Cardiac septum (tissue), 1 donor: ENCODE measurements at places on chromosomes 3 and 15. TPM values are rescaled to one million over a fixed set of nuclear protein-coding genes. Genes with fewer than 3 reads are reported as not detected.

The MAGI1 gene
- total RNA-seq: 69.4 TPM

The MEX3B gene
- total RNA-seq: 2.6 TPM

The LRRC28 gene
- 20.9 TPM for total RNA-seq

The SLC28A1 gene
- total RNA-seq: 0.83 TPM

The SMAD6 gene
- 50.2 TPM for total RNA-seq

The LYZL4 gene
- total RNA-seq: not detected

The ZNF860 gene
- 0.16 TPM for total RNA-seq

The CHRM5 gene
- total RNA-seq: not detected
